Retinal pigment epithelial cell (primary cell): ENCODE measurements at places on chromosomes 6 and 20.
A peak's percentile ranks its signal among the peaks of the same experiment; 100 is the strongest.

DNA sequence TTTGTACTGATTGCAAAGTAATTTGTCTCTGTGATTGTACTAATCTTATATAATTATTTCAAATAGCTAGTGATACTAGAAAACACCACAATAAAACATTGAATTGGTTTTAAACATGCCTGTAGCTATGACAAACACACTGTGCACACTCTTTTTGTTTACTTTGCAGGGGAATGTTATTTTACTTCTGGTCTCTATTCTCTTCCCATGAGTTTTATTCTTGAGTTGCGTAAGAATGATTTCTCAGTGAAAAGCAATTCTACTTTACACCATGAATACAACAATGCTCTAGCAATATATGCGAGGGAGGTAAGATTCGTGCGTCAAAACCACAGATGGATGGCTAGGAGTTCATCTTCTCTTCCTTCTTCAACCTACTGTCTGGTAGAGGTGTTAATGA lies 68.4 kb upstream of the PHACTR1 start:
- DNase-seq: no peak

- DNase-seq: no peak
These were observed 99.6 kb downstream of the PREX1 start for GRCh38 chr20:48728042-48728825.

DNA sequence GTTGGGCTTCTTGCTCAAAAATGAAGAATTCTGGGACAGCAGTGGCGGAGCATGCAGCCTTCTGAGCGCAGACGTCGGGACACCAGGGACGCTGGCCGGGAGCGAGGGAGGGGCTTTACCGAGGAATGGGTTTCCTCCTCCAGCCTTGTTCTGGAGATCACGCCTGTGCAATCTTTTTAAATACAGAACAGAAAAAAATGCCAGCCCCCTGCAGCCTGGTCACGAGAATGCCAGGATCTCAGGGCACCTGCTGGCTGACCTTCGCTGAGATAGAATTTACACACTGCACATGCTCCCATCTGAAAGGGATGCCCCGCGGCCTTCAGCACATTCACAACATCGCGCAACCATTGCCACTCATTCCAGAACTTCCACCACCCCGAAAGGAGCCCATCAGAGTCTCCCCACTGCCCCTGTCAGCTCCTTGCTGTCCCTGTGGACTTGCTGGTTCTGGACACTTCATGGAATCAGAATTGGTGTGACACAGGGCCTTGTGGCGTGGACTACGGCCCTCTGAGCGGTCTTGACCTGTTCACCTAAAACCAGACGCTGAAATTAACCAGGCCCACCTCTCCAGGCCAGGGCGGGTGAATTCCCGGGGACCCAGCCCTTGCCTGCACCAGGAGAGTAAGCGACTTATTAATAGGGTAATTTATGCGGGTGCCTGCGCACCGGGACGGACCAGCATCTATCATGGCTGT lies 20.6 kb upstream of the BHLHE23 start:
- no peak for DNase-seq

GRCh38 chr6:161048641-161049040 lies 57.1 kb downstream of the MAP3K4 start:
- no peak for DNase-seq

- DNase-seq: peak; percentile 48
These were observed 376.6 kb downstream of the DHX35 start for GRCh38 chr20:39338469-39339376.

GRCh38 chr6:85449818-85450759 lies at the start of gene NT5E:
Gene NT5E (plus strand): TSS chr6:85450083. CDS start chr6:85450140, 57 bp downstream.
- no peak for DNase-seq

- DNase-seq: no peak
These were observed 134.3 kb upstream of the AHI1 start for GRCh38 chr6:135631821-135632220.
